GM12865 (cell line): ENCODE measurements at places on chromosomes 16 and 17.

GRCh38 chr16:3781421-3781820 is 64.1 kb upstream of the TRAP1 start:
- no peak for DNase-seq

GRCh38 chr17:39002991-39003715 is 36.0 kb upstream of the FBXO47 start:
- DNase-seq, result no peak

- DNase-seq, result no peak
Measured at GRCh38 chr16:10493276-10493675, 87.1 kb downstream of the EMP2 start.

GRCh38 chr17:42608305-42609181 is 631 bp downstream of the RETREG3 start:
- DNase-seq, result peak; percentile 29

GRCh38 chr17:61759362-61759761 is 104.0 kb downstream of the BRIP1 start:
- DNase-seq, result no peak

DNA sequence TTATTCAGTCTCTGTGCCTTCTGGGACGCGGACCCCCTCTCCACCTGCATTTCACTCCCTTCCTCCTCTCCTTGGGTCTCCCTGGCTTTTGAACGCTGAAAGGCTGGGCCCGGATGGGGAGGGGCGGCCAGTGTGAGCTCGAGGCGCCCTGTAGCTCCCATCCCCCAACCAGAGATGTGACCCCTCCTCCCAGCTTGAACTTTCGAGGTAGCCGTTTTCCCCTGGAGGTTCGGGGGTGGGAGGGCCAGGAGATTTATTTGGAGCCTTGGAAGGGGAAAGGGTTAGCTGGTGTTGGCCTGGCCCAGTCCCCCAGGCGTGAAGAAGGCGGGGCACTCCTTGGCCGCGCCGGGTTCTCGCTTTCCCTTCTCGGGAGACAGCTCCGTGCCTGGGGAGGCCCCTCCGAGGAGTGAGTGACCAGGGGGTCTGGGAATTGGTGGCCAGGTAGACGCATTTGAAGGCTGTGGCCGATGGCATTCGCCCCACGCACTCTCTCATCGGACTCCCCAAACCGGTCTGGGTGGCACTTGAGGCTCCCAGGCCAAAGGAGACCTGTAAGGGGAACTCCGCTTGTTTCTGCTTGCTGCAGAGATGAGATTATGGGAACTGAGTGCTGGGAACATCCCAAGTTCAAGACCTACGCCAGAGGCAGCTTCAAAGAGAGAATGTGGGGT is 942 bp downstream of the LDAF1 start:
- peak; percentile 28 for DNase-seq

DNA sequence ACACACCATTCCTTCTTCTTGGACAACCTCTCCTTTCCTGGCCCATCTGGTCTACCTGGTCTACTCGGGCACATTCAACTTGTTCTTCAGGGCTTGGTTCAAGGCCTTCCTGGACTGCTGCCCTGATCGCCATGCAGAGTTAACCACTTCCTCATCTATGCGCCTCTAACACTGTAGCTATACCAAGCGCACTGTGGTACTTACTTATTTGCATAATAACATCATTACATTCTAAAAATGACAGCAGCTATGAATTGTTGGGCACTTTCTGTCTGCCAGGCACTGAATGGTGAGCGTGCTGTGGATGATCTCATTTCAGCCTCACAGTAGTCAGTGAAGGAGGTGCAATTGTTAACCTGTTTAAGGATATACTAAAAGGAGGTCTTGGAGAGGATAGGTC is 66.9 kb upstream of the SDK2 start:
- DNase-seq, result peak; percentile 40
